ENCODE measurements at places on chromosomes 2 and 18.

- DNase-seq, result no peak
Observed at GRCh38 chr2:232878855-232879617, 9.0 kb downstream of the SNORC start.

- no peak for DNase-seq
Observed at GRCh38 chr18:21444465-21445212, 155.9 kb downstream of the ESCO1 start.

DNA sequence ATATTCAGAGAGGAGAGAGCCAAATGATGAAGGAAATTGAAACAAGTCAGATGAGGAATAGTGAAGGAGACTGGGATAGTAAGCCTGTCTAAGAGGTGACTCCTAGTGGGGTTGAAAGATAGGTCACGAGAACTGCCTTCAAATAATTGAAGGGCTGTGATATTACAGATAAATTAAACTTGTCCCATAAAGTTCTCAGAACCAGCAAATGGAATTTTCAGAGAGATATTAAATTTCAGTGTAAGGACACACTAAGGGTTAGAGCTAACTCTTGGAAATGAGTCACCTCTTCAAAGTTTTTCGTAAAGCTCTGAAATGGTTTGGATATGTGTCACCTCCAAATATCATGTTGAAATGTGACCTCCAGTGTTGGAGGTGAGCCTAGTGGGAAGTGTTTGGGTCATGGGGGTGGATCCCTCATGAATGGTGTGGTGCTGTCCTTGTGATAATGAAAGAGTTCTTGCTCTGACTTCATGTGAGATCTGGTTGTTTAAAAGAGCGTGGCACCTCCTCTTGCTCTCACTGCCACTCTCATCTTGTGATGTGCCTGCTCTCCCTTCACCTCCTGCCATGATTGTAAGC is 87.3 kb downstream of the BABAM2 start:
- no peak for DNase-seq

GRCh38 chr2:73091696-73092095 is 20.2 kb upstream of the SFXN5 start:
- no peak for DNase-seq

DNA sequence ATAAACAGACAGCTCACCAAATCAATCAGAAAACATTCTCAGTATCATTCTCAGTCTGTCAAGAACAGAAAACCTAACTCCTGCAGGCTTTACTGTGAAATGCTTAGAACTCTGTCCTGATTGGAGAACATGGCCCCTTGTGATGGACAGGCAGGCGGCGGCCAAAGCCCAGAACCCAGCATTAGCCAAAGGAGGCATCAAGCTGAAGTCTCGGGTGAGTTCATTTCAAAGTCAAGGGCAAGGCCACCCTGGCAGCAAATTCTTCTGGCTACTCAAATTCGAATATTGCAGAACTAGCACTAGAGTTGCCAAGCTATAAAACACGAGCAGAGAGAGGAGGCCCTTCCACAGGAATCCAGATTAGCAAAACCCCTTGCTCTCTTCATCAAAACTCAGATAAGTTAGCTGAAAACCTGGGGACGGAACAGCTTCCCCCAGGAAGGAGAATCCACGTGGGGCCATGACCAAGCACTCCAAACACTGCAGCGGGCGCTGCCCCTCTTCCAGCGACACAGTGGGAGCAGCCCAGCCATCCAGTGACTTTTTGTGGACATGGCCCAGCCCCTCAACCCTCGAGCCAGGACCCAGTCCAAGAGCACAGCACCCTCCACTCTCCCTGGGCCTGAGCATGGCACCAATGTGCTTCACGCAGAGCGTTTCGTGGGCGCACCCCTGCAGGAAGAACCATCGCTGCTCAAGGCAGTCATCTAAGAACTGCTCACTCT is 98.6 kb downstream of the HDAC4 start:
- no peak for DNase-seq
